Suppressor macrophage treated with lipopolysaccharide for 4 hours (primary cell): ENCODE measurements at places on chromosomes 4 and X.

- no peak for DNase-seq
These were observed 176.9 kb upstream of the GK2 start for GRCh38 chr4:79584902-79585301.

DNA sequence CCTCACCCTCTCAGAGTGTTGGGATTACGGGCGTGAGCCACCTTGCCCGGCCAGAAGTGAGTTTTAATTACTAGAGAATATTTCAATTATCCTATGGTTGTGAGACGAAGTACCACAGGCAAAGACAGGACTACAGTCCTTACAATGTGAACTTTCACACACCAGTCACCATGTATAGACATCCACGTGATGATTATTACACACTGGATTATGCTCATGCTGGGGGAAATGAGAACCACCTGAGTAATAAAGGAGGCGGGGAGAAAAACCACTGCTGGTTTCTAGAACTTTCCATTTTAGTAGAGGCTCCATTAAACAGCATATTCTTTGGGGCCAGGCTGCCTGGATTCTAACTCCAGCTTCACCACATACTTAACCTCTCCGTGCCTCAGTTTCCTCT, 42.5 kb upstream of the TLR2 start:
- DNase-seq, result no peak

DNA sequence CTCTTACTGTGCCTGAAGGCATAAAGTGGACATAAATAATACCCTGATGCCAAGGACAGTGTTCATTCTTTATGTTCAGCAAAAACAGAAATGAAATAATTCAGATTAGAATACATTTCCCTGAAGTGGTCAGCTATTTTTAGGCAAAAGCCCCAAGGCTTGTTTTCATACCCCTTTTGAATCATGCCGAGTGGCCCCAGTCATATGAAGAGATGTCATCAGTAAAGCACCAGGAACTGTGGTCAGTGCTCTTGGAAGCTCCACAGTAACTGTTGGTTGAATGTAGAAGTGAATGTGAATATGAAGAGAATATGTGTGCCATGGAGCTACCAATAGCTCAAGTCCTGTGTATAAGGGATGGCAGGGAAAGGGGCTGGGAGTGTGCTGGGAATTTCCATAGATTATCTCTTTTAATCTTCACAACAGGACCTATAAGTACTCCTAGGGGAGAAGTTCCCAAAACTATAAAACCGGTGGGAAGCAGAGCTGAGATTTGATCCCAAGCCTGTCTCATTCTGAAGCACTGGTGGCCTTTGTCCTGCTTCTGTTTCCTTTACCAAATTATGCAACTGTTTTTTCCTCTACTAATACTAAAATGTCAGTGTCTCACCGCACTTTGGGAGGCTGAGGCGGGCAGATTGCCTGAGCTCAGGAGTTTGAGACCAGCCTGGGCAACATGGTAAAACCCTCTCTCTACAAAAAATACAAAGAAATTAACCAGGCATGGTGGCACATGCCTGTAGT, 52.6 kb downstream of the FNIP2 start:
- DNase-seq, result peak; percentile 95

DNA sequence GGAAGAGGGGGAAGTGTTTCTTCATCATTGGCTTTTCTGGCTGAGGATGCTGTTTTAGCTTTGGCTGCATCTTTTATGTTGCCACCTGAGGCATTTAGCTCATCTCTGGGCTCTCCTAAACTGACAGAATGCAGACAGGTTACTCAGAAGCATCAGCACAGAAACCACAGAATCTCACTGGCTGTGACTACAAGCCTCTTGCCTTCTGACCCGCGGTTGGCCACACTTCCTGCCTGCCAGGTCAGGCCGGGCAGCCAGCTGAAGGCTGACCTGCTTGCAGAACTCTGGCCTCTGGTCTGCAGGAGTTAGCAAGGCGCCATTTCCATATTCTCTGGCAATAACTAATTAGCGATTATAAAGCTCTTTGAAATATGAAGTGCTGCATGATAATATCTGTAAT, 366.5 kb downstream of the MID1IP1 start:
- no peak for DNase-seq

DNA sequence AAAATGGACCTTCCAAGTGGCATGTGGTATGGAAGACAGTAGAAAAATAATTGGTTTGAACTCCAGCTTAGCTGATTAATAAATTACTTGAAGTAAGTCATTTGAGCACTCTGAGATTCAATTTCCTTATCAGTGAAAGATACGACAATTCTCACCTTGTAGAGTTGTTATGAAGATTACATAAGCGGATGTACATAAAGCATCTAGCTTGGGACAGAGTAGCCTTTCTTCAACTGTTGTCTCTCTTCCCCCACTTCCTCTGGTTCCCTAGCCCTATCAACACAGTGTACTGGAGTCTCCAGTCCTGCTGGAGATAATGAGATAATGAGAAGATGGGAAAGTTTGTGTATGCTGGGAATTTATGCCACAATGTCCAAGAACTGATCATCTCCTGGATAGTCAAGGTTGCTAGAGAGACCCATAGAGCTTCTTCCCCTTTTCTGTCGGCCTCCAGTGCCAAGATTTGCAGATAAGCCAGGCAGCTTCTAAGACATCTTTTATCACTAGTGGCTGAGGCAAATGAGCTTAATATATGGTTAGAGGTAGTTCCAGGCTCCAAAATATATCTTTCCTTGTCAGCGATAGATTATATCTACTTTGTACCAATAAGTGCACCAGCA, 33.9 kb downstream of the VSIG4 start:
- no peak for DNase-seq
